ENCODE measurements at places on chromosomes 16 and 17.

GRCh38 chr17:12230481-12231354, 210.0 kb downstream of the MAP2K4 start:
- no peak for DNase-seq

DNA sequence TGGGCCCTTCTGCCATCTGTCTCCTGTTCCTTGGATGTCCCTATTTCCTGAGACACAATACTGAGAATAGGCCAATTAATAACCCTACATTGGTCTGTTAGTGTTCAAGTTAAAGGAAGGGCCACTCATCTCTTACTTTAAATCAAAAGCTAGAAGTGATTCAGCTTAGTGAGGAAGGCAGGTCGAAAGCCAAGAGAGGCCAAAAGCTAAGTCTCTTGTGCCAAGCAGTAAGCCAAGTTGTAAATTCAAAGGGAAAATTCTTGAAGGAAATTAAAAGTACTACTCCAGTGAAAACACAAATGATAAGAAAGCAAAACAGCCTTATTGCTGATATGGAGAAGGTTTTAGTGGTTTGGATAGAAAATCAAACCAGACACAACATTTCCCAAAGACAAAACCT, 28.8 kb downstream of the ANKFN1 start:
- DNase-seq: no peak

- DNase-seq: no peak
These were observed 6.2 kb downstream of the VAT1L start for GRCh38 chr16:77794586-77794985.

DNA sequence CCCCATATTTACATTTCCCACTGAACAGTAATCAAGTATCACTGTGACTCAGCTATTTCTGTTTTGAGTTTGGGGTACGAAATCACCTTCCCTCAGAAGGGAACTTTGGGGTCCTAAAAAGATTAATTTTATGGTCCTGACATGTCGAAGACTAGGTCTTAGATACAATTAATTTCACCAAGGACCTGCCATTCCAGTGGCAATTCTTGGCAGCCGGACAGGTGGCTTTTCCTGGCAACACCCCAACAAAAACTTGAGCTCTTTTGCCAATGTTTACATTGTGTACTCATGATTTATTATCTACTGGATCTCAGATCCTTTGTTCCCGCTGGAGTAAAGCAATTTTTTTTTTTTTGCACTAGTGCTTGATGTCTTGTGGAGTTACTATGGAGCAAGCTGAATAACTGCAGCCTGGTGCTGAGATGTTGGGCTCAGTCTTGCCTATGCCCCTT, 14.4 kb downstream of the SLFN5 start:
- no peak for DNase-seq

DNA sequence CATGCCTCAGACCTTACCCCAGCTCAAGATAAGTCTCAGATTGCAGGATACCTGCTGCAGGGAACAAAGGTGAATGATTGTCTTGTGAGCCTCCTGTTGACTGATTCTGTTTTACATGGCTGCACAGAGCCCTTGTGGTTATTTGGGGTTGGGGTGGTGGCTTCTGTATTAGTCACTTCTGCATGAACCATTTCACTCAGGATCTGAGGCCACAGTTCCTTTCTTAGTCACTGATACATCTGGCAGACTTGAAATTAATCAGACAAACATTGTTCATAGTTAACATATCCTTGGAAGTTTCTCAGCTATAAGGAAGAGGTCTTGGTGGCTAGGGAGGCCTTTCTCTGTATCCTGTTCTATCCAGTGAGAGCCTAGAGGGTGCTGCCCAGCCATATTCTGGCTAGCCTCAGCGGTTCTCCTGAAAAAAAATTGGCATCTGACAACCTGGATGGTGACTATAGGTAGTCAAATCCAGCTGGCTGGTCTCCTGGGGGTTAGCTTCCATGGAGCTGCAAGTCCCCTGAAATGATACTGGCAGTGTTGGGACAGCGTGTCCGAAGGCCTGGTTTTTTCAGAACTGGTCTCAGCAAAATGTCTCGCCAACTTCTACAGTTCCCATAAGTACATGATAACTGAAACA, 8.4 kb upstream of the PLK1 start:
- DNase-seq: no peak

DNA sequence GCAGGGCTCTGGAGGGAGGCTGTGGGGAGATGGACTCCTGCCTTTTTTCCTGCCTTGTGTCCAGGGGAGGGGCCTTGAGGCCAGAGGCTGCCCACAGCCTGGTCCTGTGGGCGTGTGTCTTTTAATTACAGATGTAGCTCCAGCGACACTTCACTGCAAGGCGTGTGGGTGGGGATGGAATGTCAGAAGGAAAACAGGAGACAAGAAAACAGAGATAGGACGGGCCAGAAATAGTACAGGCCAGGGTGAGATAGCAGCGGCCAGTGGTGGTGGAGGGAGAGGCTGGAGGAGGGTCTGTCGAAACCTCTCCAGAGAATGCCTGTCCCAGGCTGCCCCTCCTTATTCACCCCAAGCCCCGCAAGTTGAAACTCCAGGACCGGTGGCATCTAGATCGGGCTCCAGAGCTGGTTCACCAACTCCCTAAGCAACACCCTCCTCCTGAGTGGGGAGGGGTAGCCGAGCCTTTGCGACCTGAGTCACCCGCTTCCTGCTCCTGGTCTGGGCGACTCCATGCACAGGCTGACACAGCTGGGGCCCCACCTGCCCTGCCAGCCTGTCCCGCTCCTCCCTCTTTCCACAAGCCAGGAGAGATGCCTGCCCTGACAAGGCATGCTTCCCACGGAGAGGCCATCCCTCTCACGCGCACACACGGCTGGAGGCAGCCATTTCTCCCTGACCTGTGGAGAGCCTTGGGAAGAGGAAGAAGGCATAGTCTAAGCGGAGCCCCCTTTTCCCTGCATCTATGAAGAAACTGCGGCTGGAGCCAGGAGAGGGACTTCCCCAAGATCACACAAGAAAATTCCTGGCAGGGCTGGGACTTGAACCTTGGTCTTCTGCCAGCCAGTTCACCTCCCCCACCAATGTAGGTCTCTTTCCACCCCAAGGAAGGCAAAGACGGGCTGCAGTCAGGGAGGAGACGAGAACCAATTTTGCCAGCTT, 6.6 kb upstream of the JUP start:
- no peak for DNase-seq

DNA sequence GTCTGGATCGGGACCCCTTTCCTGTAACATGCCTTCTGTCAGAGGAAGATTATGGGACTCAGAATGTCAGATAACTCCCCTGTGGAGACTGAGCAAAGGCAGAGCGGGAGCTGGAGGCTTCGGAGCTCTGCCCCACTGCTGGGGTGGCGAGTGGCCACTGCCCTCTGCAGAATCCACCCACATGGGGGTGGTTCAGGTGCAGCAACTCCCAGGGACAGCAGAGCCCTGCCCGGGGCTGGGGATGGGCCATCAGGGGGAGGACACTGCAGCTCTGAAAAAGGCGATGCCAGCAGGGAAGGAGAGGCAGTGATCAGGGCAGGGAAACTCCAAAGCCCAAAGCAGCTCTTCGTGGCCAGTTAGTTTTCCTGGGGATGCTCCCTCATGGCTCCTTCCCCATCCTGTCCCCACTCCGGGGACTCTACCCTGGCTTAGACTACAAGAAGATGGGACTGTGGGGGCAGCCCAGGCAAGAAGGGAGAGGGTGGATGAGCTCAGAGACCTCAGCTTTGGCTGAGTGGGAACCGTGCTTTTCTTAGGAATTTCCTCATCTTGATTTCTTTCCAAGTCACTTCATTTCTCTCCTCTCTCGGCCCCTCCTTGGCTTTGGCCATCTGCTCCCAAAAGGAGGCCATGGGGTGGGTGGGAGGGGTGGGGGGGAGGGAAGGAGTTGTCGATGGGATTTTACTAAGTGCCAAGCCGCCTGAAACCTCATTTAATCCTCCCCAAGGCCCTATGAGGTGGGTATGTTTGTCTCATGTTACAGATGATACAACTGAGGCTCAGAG, 4.0 kb downstream of the CA4 start:
- no peak for DNase-seq

GRCh38 chr17:81713556-81714411, 1.7 kb downstream of the SLC25A10 start:
- DNase-seq: no peak

DNA sequence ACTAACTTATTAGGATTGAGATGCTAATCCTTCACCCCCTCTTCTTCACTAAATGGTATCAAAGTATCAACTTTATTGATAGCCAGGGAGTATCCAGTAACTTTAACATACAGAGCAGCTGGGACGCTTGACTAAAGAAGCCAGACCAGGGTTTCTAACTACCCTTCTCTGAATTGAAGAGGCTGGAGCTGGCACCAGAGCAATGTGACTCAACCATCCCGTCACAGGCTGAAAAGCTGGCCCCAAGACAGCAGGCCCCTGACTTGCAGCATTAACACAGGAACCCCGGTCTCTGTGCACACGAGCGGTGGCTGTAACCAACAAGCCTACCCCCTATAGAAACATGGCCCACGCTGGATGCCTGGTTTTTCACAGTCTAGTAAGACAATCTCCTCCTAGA, 59.8 kb downstream of the ANKFN1 start:
- no peak for DNase-seq

- DNase-seq: no peak
These were observed 74.1 kb downstream of the NTN1 start for GRCh38 chr17:9095390-9095789.

DNA sequence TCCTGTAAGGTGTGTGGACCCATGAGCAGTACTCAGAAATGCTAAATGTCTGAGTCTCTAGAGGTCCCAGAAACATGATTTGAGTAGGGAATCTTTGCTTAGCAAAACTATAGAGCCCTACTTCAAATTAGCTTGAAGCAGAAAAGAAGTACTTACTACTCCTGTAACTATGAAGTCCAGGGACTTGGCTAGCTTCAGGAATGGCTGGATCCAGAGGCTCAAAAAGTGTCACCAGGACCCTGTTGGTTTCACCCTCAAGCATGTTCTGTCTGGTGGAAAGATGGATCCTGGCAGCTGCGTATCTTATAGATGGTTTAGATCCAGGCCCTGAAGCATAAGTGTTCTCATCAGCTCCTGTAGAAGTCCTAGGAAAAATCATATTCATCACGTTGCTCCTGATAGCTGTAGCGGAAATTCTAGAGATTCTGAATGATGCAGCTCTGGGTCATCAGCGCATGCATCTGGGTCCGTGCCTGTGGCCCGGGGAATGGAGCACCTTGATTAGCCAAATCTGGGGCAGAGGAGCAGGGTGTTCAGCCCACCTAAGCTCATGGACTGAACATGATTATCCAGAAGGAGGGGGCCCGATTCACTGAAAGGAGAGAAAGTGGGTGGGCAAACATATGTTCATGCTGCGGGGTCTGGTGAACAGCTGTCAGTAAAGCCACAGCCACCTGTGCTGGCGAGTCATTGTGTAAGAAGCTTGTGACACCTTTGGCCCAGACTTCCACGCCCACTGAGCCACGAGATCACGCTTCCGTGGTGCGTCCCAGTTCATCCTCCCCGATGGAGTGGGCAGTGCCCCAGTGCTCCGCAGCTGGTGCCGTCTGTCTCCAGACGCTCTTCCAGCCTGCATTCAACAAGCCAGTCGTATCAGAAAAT, 260.6 kb downstream of the CPPED1 start:
- DNase-seq: no peak

DNA sequence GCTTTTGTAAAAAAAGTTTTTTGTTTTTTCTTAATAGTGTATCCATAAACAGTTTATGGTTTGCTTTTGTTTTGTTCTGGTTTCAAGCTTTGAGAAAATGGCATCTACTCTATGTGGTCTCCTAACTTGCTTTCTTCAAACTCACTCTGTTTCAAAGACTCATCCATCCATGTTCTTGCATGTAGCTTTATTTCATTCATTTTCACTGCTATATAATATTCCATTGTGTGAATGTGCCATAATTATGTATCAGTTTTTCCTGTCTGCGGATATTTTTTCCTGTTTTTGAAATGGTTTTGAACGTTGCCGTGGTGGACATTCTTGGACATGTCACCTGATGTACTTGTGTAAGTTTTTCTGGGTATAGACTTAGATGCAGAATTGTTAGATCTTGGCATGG, 39.1 kb downstream of the MGAT5B start:
- no peak for DNase-seq

- DNase-seq: no peak
These were observed 122.4 kb upstream of the NUDT7 start for GRCh38 chr16:77599793-77600415.

DNA sequence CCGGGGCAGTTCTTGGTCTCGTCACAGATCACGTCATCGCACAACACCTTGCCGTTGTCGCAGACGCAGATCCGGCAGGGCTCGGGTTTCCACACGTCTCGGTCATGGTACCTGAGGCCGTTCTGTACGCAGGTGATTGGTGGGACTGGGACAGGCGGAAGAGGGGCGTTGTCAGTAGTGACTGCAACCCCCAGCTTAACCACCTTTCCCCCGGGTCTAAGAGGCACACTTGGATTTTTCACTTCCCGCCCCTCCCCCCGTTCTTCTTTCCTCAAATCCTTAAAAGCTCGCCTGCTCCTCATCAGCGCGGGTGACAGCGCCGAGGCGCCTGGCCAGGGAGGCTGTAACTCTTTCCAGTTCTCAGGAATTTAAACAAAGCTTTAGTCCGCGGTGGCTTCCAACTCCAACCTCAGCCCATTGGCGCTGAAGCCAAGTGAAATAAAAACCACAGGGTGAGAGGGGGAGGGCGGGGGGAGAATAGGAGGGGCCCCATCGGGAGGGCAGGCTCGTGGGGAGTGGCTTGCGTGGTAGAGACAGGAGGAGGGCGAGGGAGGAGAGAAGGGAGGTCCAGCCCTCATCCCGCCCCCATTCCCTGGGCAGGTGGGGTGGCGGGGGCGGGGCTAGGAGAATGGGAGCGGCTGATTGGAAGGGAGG, 1.5 kb downstream of the COL1A1 start:
- peak; percentile 17 for DNase-seq

- DNase-seq: no peak
These were observed 3.9 kb downstream of the ACTG1 start for GRCh38 chr17:81508639-81509206.

GRCh38 chr17:66904760-66905624, 59.5 kb upstream of the CACNG4 start:
- no peak for DNase-seq

- no peak for DNase-seq
These were observed 12.3 kb upstream of the LGALS3BP start for GRCh38 chr17:78991906-78992532.

DNA sequence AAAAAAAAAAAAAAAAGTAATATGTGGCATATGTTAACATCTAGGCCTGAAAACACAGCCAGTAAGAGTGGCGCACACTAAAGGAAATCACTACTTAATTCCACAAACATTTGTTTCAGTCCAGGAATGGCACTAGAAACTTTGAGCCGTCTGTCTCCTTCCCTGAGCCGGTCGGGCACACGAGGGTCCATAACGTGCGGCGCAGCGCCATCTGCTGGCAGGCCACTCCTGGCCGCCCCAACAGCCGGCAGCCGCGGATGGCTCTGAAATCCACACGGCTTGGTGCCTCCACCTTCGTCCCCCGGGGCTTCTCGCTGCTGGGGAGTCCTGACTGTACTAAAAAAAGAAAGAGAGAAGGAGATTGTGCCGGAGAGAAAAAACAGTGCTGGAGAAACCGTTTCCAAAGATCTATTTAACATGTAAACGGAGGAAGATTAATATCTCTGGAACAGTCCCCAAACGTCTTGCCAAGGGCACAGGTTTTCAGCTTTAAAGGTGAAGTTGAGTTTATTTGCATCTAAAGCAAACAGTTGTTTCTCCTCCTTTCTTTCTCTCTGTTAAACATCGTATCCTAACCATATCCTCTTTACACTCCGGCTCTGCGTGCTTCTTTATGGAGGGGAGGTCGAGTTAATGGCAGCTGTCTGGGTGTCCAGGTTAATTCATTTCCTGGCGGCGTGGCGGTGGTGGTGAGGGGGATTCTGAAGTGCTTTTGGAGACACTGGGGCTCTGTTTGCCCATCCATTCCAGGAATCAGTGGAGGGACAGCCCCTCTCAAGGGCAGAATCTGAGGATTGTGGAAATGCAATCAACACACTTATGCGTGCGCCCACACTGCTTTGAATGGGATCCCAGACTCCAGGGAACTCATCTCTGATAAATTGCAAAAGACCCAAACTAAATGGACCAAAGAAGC, 611.3 kb upstream of the SALL1 start:
- peak; percentile 49 for DNase-seq

Measured in NCI-H1930 (cell line).